ENCODE measurements at places on chromosomes 16 and 17.

DNA sequence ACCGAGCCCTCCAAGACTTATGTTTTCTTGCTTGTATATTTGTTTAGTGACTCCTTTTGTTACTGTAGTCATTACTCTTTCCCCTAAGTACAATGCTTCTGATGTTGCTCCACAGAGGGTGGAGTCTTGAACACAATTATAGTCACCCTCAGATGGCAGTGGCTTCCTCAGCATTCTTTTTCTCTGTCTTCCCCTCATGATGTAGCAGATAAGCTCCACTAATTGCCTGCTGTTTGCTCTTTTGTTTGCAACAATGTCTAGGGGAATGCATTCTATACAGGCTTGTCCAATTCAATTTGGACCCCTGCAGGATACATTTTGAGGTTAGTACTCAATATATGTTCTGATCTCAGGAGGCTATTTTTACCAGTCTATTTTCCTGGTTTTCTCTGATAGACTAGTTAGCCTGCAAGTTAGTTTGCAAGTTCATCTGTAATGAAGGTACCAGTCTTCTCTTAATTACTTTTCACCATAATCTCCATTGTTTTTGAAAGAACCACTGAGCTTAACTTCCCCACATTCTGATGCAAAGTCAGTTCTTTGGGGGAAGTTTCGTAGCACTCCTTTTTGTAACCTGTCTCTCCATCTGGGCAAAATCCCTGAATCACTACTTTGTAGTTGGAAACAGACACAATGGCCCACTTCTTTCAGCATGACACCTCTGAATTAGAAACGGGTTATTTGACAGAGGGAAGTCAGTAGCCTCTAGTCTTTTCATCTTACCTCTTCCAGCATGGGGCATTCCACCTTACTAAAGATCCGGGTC is 1509.2 kb downstream of the CDH11 start:
- no peak for DNase-seq

DNA sequence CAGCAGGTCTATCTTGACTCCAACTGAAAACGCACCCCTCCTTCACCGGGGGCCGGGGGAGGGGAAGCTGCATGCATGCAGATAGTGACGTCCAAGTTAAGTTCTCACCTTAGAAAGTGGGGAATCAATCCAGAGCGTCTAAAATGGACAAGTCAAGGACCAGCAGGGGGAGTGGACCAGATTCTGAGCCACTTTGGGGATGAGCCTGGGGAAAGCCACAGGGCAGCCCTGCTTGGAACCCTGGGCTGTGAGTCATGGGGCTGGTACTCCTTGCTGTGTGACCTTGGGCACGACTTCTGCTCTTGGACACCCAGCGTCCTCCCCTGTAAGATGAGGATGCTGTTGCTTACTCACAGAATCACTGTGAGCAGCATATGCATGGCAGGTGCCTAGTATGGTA is 9.1 kb downstream of the TNFRSF13B start:
- no peak for DNase-seq

DNA sequence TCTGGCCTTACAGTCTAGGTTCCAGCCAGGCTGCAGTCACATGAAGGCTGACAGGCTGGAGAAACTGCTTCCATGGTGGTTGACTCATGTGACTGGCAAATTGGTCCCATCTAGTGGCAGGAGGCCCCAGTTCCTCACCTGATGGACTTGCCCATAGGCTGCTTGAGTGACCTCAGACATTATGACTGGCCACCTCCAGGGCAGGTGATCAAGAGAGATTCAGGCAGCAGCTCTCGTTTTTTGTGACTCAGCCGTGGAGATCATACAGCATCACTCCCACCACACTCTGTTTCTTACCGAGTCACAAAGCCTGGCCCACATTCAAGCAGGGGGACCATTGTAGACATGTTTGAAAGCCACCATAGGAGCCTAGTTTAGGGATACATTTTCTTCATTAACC is 34.5 kb downstream of the SIAH1 start:
- peak; percentile 52 for DNase-seq

- DNase-seq = no peak
These were observed 11.7 kb downstream of the PECAM1 start for GRCh38 chr17:64378890-64379354.

DNA sequence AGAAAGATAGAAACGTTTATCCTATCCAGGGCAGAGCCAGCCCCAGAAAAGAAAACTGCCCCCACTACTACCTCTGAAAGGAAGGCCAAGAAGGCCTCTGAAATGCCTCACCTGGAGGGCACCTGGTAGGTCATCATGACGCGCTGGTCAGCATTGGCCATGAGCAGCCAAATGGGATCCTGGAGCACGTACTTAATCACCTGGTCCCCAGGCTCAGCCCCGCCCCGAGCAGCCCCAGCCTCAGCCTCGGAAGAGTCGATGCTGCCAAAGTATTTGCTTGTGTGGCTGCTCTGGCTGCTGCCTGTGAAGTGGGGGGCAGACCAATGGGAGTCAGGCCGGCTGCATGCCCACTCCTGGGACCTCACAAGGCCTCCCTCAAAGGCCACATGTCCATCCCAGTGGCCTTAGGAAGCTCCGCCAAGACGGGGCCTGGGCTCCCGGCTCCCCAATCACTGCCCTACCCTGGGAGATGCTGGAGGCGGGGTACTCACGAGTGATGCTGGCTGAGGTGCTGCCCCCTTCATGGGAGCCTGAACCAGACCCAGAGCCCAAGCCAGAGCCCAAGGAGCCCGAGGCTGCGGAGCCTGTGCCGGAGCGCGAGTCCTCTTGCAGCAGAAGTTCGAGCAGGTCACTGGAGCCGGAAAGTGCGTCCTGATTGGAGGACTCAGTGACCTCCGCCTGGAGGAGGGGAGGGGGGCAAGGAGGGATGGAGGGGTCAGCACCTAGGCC is 9.9 kb downstream of the PER1 start:
- DNase-seq = no peak

DNA sequence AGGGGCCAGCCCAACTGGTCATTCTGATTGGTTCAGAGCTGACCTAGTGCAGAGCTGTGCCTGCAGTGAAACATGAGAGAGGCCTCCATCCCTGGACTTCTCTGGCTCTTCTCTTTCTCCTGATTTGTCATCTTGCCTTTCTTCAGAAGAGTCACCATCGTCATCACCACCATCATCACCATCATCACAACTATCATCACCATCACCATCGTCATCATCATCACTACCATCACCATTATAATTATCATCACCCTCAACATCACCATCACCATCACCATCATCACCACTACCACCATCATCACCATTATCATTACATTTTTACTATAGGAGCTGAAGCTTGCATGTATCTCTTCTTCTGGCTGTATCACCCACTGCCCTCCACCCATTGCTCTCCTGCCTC is 94.5 kb upstream of the FAM20A start:
- no peak for DNase-seq

DNA sequence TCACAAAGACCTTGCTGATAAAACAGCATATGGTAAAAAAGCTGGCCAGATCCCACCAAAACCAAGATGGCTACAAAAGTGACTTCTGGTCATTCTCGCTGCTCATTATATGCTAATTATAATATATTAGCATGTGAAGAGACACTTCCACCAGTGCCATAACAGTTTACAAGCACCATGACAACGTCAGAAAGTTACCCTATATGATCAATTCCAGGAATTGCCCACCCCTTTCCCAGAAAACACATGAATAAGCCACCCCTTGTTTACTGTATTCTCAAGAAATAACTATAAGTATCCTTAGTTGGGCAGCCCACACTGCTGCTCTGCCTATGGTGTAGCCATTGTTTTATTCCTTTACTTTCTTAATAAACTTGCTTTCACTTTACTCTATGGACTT is 44.6 kb upstream of the IRX5 start:
- DNase-seq = no peak

GRCh38 chr16:19236561-19237209 is 48.8 kb upstream of the CLEC19A start:
- DNase-seq = no peak

DNA sequence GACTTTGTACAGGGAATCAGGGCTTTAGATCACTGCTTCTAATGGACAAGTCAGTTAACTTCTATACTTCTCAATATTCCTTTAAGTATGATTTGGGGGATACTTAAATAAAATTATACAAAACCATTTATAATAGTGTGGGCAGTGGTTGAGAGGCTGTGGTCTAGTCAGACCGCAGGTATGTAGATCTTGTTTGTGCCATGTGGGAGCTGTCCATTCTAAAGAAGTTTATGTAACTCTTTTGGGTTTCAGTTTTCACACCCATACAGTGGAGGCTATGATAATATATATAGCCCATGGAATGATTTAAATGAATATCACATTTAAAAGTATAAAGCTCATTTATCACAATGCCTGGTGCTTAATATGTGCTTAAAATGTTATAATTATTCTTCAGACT is 654.3 kb upstream of the KIF2B start:
- DNase-seq = no peak

GRCh38 chr16:85587762-85588556 is 25.2 kb upstream of the GSE1 start:
- DNase-seq = no peak

DNA sequence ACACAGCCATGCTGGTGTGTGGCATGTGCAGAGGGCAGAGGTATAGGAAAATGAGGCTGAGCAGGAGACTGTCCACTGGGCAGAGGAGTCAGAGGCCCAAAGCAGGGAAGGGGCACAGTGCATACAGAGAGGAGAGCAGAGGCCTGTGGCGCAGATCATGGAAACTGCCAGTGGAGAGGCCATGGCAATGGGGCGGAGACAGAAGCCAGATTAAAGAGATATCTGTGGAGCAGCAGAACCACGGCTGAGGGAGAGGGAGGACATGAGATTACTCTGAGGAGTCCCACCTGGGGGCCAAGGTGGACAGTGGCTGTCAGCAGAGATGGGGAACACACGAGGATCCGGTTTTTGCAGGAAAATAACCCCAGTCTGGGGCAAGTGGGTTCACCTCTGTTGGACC is 43.3 kb downstream of the RANBP10 start:
- DNase-seq = no peak

- no peak for DNase-seq
These were observed 215.5 kb upstream of the RPL38 start for GRCh38 chr17:73987845-73988509.

DNA sequence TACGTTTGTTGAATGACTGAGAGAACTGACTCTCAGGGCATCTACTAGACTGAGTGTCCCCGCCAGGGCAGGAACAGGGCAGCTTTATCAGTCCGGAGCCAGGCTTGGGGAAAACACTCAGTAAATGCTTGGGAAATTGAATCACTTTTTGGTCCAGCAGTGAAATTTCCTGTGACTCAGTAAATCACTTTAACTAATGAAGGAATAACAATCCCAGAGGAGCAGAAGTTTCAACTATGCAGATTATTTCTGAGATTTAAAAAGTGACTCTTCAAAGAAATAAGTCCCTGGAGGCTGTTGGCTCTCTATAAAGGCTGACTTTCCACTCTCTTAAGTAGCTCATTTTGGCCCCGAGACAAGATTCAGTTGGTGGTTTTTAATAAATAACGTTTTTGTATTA is 101.8 kb downstream of the FOXL1 start:
- DNase-seq = no peak

DNA sequence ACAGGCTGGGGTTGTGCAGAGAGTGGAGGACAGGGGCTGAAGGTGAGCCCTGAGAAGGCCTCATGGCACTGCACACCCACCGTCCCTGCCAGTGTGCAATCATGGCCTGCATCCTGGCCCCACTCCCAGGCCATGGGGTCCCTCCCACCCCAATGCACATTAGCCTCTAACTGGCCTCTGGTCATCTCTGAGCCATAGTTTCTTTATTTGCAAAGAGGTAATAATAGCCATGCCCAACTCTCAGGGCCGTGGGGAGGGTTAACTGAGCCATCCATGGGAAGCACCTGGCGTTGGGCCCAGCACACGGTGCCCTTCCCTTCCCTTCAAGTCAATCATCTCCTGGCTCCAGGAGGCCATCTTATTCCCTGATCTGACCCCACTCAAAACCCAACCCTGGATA is 10.8 kb upstream of the ITGA3 start:
- no peak for DNase-seq
